ENCODE measurements at places on chromosomes 1 and 21.
A peak's percentile ranks its signal among the peaks of the same experiment; 100 is the strongest.

DNA sequence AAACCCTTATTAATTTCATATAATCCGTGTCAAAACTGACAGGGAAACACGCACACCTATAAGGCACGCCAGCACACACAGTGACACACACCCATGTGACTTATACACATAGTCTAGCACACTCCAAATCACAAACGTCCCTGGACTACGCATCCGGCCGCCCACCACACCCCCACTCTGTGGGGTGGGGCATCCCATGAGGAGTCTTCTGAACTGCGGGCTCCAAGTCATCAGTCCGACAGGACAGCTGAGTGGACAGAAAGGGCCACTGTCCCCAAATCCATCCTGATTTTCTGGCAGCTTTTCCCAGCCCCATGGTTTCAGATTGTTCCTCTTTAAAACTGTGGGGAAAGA lies 829 bp downstream of the PEA15 start:
- DNase-seq = peak; percentile 66

DNA sequence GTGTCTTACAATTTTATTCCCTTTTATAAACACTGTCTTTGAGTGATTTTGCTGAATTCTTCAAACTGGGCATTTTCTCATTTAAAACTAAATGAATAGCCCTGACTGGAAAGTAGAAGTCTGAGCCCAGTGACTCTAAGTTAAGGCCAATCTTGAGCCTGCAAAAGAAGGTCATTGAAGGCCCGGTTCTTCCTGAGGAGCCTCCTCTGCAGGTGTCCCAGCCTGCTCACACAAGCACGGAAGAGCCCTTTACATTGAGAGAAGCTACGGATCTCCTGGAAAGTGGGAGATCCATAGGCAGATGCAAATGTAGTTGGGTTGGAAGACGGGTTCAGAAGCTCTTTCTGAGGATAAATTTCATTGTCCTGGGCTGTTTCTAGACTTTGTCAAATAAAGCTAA lies 3.9 kb downstream of the ZNF678 start:
- DNase-seq = no peak

GRCh38 chr1:78297836-78298235 lies 192.9 kb upstream of the PTGFR start:
- peak; percentile 69 for DNase-seq

- no peak for DNase-seq
Observed at GRCh38 chr21:42543106-42543847, 29.6 kb downstream of the SLC37A1 start.

GRCh38 chr1:62452951-62453350 lies 16.1 kb downstream of the USP1 start:
- peak; percentile 44 for DNase-seq

DNA sequence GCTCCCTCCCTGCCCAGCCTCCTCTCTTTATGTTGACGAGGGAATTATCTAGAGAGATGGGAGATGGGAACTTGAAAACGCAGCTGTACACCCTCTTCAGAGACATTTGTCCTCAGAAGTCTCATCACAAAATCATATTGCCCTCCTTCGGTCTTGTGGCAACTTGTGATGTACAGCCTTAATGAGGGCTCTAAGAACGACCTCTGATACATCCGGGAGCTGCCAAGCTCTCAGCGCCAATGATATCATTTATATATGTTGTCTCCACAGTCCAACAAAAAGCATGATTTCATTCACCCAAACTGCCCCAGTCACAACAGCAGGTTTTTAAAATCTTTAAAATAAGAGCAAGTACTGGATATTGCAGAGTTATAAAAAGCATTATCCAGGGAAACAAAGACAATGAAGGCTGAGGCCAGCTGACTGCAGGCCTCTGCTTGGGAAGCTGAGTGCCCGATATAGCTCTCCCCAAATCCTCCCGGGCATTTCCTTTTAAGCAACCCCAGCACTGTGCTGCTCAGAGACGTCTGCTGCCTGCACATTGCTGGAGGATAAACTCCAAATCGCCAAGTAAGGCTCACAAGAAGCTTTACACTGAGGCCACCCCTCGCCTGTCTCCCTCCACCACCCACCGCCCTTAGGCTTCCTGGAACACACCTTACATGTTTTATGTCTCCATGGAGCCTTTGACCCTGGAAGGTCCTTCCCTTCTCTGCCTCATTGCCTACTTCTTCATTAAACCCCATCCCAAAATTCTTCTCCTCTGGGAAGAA lies 236.1 kb downstream of the C1orf94 start:
- DNase-seq = no peak

- peak; percentile 10 for DNase-seq
Observed at GRCh38 chr1:246482805-246483568, 24.1 kb downstream of the SMYD3 start.

DNA sequence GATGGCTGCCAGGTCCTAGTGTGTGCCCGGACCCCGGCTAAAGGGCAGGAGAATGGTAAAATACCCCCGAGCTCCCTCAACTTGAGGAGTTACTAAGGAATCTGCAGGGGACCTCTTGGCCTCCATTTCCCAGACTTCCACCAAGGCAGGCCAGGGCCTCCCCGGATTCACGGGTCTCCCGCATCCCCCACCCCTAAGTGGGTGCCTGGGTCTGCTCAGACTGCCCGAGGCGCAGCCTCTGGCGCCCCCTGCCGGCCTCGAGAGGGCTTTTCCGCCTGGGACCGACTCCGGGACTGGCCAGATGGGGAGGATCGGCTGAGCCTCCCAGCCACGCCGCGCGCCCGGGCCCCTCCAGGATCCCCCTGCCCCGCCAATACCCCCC lies 1.7 kb downstream of the PLEKHG5 start:
- peak; percentile 64 for DNase-seq

GRCh38 chr1:172142324-172142723 lies 278.2 kb upstream of the C1orf105 start:
- no peak for DNase-seq

GRCh38 chr21:34073032-34073748 lies at the start of the genes MRPS6 and SLC5A3:
Gene MRPS6 (plus strand): TSS chr21:34073578. CDS start chr21:34073701, 123 bp downstream.
Gene SLC5A3 (plus strand): TSS chr21:34073578. CDS start chr21:34095199, 21,621 bp downstream.
- peak; percentile 74 for DNase-seq

- DNase-seq = no peak
Observed at GRCh38 chr1:243834130-243834529, 15.9 kb downstream of the AKT3 start.

- peak; percentile 66 for DNase-seq
Observed at GRCh38 chr1:218498056-218498938, 153.2 kb downstream of the TGFB2 start.

DNA sequence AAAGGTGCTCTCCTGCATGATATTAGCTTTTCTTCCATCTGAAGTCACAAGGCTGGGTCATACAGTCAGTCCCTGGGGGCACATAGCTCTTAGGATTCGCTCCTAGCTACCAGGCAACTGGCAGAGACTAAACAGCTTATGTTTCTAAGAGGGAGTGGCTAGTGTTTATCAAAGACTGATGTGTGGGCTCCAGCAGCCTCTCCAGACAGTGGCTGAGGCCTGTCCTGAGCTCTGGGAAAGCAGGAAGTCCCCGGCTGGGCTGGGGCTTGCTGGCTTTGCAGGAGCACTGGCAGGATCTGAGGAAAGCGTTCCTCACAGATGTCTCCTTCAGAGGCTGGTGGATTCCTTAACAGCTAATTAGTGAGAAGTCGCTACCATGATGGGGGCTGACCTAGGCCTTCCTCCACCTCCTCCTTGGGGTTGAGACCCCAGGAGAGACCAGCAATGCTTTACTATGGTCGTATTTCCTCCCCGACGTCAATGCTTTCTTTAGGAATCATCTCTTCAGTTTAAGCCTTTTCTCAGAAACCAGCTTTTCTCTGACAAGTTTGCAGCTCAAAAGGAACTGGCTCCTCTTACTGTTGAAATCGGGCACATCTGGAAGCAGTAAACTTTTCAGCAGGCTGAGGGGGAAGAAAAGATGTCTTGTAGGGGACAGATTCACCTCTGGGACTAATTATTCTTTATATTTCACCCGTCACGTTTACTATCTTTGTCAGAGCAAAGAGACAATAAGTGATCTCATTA lies 33.5 kb upstream of the HHAT start:
- DNase-seq = peak; percentile 55

DNA sequence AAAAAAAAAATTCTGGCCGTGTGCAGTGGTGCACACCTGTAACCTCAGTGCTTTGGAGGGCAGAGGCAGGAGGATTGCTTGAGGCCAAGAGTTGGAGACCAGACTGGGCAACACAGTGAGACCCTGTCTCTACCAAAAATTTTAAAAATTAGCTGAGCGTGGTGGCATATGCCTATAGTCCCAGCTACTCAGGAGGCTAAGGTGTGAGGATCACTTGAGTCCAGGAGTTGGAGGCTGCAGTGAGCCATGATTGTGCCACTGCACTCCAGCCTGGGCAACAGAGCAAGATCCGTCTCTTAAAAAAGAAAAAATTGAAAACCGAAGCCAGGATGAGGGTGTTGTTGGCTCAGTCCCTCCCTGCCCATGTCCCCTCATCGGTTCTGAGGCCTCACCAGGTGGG lies 55.9 kb upstream of the PAX7 start:
- DNase-seq = no peak

- no peak for DNase-seq
Observed at GRCh38 chr1:165342168-165342567, 14.3 kb downstream of the LMX1A start.

- DNase-seq = no peak
Observed at GRCh38 chr1:209876078-209876800, 48.5 kb downstream of the UTP25 start.

GRCh38 chr1:56897150-56898004 lies 42.8 kb downstream of the C8A start:
- DNase-seq = peak; percentile 79

DNA sequence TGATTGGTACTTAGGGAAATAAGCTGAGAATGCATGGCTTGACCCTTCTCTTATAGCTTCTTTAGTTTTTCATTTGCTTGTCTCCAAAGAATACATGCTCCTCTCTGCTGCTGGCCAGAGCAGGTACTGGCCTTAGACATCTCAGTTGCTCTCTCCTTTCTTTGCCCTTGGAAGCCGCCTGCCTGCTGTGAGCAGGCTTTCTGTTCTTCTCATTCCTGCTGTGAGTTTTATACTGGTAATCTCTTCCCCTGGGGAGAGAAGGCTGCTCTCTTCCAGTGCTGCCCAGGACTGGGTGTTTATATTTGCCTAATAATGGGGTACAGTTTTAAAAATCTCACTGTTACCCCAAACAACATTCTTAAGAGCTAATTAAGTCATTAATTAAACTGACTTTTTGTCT lies 323.5 kb upstream of the LRRC7 start:
- DNase-seq = no peak

- DNase-seq = peak; percentile 63
Observed at GRCh38 chr1:31244326-31244725, 4.6 kb upstream of the NKAIN1 start.

DNA sequence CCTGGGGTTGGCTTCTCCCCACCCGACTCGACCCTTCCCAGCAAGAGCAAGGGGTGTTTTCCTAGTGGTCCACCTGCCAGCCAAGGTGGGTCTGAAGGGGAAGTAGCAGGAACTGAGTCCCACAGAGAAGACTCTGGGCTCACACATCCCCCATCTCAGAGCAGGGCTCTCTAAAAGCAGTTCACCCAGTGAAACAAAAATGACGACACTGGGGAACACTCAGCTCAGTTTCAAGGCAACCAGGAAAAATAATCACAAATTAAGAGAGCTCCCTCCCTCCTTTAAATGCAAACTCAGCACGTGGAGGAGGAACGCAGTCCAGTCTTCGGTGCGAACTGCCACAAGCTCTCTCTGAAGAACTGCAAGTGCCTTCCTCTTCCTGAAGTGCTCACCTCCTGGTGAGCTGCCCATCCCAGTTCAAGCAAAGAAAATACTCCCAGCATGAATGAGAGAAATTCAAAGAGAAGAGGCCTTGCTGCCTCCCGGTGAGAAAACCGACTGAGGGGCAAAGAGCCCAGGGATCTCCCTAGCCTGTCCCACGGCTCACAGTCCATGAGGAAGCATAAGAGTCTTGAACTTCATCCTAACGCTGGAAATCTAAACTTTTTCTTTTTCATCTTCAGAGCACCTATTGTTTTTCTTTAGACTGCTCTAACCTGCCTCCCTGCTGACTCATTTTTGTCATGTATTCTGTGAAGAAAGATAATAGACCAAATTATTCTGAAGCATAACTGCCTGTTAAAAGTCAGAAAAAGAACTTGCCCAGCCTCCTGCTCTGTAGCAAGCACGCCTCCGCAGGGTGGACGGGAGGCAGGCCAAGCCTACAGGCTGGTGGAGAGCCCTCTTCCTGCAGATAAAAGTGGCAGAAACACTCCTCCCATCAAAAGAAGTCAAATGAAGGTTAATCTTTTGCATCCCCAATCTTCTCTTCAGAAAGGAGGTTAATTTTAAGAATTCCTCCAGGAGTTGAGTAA lies 281.4 kb downstream of the HHIPL2 start:
- no peak for DNase-seq

DNA sequence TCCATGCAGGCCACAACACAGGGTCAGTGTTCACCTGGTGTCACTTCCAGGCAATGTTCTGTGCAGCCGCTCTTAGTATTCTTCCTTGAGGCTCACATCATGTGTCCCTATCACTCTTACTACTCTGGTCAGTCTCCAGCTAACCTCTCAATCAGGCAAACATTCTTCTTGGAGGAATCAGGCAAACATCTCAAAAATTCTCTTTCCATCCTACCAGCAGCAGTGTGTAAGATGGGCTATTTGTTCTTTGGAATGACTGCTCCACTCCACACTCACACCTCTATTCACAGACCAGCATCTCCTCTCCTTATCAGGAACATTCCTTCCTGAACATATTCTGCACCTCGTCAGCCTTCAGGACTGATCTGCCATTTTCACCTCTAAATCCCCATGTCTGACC lies 4.0 kb downstream of the S100A7A start:
- no peak for DNase-seq

- no peak for DNase-seq
Observed at GRCh38 chr1:62228883-62229187, 34.2 kb downstream of the L1TD1 start.

DNA sequence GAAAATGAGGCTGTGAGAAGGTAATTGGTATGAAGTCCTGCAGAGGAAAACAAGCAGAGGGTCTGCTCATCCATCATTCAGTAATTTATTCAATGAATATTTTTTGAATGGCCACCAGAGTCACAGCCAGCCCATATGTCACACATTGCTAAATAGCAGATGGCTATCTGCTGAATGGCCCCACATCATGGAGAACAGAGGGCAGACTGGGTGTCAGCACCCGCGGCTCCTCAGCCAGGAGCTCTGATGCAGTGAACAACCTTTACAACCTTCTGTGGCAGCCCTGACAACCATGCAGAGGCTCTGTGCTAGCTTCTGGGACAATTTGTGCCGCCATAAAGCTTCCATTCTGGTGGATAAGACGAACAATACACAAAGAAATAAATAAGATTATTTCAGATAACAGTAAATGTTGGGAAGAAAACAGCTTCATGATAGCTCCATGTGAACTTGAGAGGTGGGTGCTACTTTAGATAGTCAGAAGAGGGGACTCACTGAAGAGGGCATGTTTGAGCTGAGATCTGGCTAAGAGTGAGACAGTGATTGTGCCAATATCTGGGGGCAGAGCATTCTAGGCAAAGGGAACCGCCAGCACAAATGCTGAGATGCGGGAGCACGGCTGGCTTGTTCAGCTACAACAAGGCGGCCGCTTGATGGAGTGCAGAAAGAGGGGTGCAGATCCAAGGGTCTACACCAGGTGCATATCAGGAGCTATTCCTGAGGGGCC lies 2.8 kb upstream of the C1orf210 start:
- no peak for DNase-seq

GRCh38 chr1:166470441-166470840 lies 303.6 kb upstream of the FAM78B start:
- DNase-seq = peak; percentile 10

GRCh38 chr1:24905355-24905978 lies 24.6 kb downstream of the RUNX3 start:
- no peak for DNase-seq

GRCh38 chr1:23456226-23456625 lies 27.8 kb downstream of the ASAP3 start:
- peak; percentile 87 for DNase-seq

- peak; percentile 54 for DNase-seq
Observed at GRCh38 chr1:91011726-91012125, 10.1 kb downstream of the ZNF644 start.

- DNase-seq = no peak
Observed at GRCh38 chr21:36813052-36813451, 114.1 kb downstream of the SIM2 start.
